ENCODE measurements at places on chromosomes 4 and X.

DNA sequence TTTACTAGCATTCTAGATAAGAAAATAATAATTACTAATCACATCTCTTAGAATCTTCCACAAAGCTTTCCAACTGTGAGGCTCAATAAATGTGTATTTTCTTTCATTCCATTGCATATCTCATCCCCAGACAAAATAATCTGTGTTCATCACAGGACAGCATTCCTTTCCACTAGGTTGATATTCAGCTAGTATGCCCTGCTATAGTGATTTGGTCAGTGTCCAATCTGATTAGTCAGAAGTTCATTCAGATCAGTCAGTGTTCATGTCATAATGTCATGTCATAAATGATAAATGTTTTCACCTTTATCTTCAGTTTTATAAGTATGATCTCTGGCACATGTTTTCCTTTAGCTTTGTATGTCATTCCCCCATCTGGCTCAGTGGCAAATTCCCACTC lies 611.4 kb downstream of the KCTD8 start:
- no peak for DNase-seq

GRCh38 chr4:123298261-123298660 lies 98.3 kb upstream of the SPRY1 start:
- DNase-seq = no peak

GRCh38 chr4:15457406-15458201 lies 12.1 kb upstream of the CC2D2A start:
- peak; percentile 86 for DNase-seq

- no peak for DNase-seq
These were observed 292.4 kb downstream of the SLC7A11 start for GRCh38 chr4:137949746-137950145.

GRCh38 chr4:114208574-114209151 lies 229.2 kb upstream of the ARSJ start:
- no peak for DNase-seq

GRCh38 chrX:100413229-100413628 lies 3.2 kb upstream of the PCDH19 start:
- peak; percentile 53 for DNase-seq

- no peak for DNase-seq
These were observed 373.6 kb upstream of the RASGEF1B start for GRCh38 chr4:81845273-81845672.

DNA sequence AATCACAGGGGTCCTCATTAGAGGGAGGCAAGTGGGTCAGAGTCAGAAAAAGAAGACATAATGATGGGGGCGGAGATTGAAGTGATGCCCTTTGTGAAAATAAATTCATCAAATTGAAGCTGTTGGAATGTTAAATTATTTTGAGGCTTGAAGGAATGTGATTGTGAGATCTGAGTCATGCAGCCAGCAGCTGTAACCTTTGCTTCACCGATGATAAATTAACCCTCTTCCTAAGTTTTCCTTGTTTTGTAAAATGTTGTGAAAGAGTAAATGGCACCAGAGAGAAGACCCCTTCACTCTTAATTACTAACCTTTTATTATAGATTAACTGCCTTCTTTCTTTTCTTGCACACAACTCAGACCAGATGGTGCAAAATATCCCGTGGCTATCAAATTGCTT lies 47.7 kb upstream of the FAM9A start:
- no peak for DNase-seq

DNA sequence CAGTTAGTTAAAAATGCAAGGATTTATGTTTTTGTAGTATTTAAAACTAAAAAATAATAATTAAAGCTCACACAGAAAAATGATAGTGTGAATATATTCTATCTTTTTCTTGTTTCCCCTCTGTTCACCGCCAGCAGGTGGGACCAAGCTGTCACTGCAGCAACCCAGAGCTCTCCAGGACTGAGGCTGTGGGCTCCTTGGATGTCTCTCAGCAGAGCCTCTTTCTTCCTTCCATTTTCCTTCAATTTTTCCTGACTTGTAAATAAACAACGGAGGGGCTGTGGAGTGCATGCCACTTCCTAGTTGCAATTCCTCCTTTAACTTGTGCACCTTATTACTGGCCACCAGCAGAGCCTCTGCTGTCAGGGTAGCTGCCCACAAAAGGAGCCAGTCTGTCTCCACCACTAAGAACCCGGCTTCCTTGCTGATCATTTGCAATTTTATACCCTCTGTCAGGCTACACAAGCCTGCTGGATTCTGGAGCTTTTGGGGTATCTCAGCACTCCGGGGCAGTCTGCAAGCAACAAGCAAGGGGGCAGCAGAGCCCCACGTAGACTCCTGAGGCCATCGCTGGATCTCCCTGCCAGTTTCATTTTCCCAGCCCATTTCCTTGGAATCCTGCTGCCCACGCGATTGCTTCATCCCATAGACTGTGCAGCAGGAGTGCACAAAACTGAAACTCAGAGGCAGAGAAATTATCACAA lies 1467.4 kb downstream of the C4orf33 start:
- no peak for DNase-seq

DNA sequence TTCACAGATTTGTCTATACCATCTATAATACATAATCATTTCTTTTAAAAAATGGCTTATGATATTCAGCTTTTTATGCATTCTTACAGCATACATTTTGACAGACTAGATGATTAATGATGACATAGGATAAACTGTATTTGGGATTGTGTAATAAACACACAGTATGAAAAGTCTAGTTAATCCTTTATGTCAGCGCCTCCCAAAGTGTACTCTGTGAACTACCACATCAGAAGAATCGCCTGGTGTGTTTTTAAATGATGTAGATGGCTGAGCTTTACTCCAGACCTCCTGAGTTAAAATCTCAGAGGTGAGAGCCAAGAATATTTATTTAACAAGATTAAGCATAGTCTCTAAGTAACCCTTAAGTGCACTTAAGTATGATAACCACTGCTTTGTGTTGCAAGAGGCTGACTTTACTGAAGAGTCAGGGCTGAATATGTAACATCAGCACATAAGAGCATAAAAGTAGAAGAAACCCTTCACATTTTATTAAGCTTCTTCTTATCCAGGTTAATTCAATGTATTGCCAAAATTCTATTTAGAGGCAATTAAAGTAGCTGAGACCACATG lies 104.2 kb downstream of the ANK2 start:
- DNase-seq = no peak

DNA sequence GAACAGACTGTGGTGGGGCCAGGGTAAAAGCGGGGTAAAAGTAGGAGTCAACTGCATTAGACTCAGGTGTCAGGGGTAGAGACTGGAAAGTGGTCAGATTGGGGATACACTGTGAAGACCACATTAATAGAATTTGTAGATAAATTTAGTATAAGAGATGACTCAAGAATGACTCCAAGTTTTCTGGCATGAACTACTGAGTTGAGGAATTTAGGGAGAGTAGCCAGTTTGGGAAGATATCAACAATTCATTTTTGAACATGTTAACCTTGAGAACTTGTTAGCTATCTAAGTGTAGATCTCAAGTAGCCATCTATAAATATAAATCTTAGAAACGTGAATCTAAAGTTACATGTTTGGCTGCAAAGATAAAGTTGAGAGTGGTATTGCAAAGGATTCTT lies 206.9 kb upstream of the HCCS start:
- DNase-seq = no peak

DNA sequence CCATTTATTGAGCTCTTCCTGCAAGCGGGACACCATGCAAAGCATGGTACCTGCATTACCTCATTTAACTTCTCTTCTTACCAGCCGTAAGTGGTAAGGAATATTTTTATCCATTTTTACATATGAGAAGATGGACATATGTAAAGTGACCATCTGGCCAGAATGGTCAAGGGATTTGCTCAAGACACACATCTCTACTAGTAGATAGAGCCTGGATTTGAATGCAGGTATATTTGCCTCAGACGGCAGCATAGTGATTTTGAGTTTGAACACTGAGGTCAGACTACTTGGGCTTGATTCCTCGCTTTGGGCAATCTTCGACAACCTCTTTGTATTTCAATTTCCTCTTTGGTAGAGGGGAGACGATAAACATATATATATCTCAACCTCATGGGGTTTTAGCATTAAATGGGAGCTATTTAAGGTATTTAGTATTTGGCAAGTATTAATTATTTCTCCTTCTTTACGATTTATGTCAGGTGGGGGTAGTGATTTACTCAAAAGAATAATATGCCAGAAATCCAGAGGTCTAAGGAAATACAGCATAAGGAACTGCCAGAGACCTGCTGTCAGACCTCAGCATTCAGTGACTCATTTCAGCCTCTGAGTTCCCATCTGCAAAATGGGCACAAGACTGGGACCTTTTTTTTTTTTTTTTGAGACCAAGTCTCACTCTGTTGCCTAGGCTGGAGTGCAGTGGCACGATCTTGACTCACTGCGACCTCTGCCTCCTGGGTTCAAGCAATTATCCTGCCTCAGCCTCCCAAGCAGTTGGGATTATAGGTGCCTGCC lies 34.6 kb upstream of the CHRNA9 start:
- DNase-seq = no peak

GRCh38 chrX:69232945-69233344 lies 67.7 kb upstream of the PJA1 start:
- DNase-seq = no peak

DNA sequence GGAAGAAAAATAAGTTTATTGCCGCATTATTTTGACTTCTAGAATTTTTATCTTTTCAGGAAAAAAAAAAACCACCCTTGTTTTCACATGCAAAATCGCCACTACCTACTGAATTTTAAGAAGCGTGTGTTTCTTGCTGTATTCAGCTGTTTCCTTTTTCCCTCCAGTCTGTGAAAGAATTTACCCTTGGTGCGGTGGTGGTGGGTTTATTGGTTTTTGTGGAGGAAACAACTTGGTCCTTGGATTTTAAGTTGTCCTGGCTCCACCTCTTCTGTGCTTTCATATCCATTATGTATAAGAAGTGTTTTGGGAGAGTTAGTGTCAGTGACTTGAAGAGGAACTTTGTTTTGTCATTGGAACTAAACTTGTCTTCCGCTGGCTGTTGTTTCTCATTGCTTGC lies 8.1 kb downstream of the RAPGEF2 start:
- no peak for DNase-seq

- DNase-seq = no peak
These were observed 45.0 kb upstream of the IL13RA1 start for GRCh38 chrX:118682258-118683014.

GRCh38 chr4:65083076-65083475 lies 587.2 kb downstream of the EPHA5 start:
- no peak for DNase-seq

- DNase-seq = no peak
These were observed 46.8 kb upstream of the F9 start for GRCh38 chrX:139483699-139484098.

- DNase-seq = peak; percentile 89
These were observed at the start of gene ARMCX1 for GRCh38 chrX:101550362-101550750. Gene ARMCX1, plus strand, starts transcription at chrX:101550547. Its CDS starts 2,384 bp downstream, at chrX:101552931.

DNA sequence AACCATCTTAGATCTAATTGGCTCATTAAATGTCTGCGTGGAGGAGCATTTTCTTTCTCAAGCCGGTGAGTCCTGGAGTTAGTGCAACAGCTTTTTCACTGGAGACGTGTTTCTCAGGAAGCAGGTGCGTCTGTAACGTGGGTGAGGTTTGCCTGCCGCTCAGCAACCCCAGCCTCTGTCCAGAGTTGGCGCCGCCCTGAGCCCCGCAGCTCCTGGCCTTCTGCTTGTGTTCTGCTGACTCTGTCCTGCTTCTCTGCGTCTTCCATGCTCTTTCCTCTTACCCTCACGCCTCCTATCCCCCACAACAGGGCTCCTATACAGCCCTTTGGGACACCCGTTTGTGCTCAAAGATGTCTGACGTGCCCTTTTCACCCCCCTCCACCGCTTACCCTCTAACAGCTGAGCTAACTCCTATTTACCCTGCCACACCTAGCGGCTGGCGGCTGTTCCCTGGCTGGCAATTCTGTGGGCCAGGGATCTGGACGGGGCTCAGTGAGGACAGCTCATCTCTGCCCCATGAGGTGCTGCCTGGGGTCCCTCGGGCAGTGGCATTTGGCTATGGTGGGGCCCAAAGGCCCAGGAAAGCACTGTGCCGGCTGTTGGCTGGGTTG lies 18.8 kb downstream of the DOK7 start:
- DNase-seq = no peak

GRCh38 chrX:106038625-106039024 lies at the start of gene SERPINA7:
Gene SERPINA7, minus strand, starts transcription at chrX:106038727. Its CDS starts 1,669 bp downstream, at chrX:106037058.
- no peak for DNase-seq

DNA sequence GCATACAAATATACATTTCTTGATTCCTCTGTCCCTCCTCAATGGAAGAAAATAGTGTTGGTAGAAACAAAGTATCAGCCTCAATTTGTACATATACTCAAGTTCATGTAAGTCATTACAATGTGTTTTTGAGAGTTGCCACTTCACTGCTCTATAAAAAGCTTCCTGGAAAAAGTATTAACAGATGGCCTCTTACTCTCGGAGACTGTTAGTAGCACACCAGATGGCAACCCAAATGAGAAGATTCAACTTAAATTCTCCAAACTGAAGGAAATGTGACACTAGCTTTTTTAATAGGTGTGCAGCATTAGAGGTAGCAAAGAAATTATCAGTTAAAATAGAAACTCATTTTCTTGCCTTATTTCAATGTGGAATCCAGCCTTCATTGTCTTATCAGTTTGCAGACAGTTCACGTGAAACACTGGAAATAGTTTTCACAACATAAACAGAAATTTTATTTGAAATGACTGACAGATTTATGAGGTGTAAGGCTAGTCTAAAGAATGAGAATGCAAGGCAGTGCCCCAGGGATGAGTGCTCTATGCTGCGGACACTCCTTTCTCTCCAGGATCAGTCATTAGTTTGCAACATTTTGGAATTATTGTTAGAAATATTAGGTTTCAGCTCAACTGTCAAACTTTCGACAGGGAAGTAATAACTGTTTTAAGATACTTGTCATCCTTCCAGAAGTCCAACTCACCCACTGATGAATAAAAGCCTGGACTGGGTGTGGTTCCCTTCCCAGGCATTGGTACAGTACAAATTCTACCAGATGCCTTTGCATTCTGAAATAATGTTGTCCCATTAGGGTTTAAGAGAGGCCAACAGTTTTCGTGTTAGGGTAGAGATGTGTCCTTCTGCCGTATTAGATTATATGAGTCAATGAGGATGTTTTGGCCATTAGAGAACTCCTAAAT lies 50.9 kb downstream of the IDS start:
- no peak for DNase-seq

- no peak for DNase-seq
These were observed 78.3 kb upstream of the RASGEF1B start for GRCh38 chr4:81549984-81550383.

- no peak for DNase-seq
These were observed 4.0 kb upstream of the NKX3-2 start for GRCh38 chr4:13548059-13548983.

- no peak for DNase-seq
These were observed 532 bp upstream of the SH3BP2 start for GRCh38 chr4:2792396-2792710.

DNA sequence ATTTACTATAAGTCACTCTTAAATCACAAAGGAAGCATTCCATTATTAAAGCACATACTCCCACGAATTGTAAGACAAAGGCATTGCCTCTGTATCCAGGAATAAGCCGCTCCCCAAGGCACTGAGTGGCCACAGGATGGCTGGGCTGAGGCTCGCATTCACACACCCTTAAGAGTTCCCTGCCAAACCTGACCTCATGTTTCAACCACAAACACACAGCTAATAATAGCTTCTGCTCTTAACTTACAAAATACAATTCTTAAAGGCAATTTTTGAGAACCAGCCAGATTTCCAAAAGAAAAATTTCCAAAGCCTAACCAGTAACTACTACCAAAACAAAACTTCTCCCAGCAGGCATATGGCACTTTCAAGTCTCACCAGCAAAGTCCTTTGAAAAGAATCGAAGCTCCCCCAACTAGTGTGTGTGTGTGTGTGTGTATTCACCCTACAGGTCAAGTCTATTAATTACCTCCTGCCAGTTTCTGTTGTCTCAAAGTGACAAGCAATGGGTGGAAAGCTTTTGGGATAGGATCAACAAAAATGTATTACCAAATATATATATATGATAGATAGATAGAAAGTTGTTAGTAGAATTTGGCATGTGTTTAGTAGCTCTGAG lies 36.0 kb downstream of the ARHGAP6 start:
- DNase-seq = no peak

Data from suppressor macrophage (primary cell).